ENCODE measurements at places on chromosomes 5 and 9.

DNA sequence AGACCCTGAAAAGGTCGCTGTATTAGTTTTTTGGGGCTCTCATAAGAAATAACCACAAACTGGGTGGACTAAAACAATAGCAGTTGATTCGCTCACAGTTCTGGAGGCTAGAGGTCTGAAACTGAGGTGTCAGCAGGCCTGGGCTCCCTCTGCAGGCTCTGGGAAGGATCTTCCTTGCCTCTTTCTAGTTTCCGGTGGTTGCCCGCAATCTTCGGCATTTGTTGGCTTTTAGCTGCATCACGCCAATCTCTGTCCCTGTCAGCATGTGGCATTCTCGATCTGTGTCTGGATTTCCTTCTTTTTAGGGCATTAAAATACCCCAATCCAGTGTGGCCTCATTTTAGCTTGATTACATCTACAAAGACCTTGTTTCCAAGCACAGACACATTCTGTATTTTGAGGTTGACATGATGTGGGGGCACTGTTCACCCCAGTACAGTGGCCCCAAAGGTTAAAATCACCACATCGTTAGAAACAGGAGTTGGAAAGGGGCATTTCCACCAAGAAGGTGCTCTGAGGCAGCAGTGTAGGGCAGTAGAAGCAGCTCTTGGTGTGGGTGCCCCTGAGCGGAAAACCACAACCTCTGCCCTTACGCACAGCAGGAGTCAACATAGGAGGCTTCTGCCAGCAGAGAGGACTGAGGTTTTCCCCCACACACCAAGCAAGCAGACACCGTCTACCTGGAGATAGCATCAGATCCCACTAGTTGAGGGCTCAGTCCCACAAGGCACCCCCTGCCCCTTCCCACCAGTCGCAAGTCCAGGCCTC is 13.5 kb downstream of the ZNF79 start:
- no peak for DNase-seq

GRCh38 chr5:172178991-172179989 is 8.7 kb downstream of the STK10 start:
- no peak for DNase-seq

DNA sequence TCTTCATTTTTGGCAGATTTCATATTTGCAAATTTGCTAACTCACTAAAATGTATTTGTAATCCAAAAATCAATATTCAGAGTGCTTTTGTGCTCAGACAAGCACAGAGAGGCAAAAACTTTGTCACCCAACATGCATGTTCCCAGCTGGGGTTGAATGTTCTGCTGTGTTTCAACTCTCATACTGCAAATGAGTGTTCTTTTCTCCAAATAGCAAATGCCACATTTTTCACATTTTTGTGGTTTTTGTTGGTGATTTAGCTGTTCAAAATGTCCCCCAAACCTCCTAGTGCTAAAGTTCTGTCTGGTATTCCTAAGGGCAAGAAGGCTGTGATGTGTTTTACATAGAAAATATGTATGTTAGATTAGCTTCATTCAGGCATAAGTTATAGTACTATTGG is 87.3 kb upstream of the PCSK5 start:
- DNase-seq, result peak; percentile 84

DNA sequence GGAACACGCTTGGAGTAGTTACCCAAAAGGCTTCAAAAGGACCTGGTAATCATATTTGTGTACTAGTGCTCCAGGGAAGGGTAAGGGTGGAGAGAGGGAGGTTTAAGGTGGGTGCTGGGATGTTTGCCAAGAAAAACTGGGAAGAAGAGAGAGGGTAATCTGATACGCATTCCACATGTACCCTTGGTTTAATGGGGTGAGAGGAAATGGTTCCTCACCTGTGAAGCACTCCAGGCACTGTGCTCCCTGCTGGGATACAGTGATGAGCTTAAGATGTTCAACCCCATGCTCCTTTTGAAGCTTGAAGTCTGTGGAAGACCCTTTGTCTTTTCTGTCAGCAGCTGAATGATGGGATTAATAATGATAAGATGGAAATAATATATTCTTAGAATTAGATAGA is 98.4 kb downstream of the COX7C start:
- DNase-seq, result no peak

- DNase-seq, result no peak
These were observed 3.3 kb upstream of the AQP3 start for GRCh38 chr9:33450621-33451146.

DNA sequence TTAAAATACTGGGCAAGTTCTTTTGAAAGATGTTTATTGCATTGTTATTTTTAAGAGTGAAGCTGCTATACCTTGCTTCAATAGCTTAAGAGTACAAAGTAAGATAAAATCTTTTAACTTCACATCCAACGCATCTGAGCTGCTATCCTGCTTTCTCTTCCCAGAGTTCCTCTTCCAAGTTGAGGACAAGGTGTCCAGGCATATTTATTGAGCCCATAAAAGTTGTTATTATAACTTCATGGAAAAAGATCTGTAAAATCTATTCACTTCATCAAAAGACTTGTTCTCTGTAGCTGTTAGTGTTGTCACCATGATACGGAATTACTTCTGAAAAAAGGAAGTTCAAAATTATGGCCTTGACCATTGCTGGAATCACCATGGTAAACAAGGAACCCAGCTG is 306.2 kb upstream of the ELAVL2 start:
- no peak for DNase-seq

- DNase-seq, result peak; percentile 43
These were observed 75.4 kb downstream of the NFIB start for GRCh38 chr9:14238518-14238917.

GRCh38 chr5:128649192-128649591 is 111.1 kb upstream of the FBN2 start:
- DNase-seq, result peak; percentile 80

DNA sequence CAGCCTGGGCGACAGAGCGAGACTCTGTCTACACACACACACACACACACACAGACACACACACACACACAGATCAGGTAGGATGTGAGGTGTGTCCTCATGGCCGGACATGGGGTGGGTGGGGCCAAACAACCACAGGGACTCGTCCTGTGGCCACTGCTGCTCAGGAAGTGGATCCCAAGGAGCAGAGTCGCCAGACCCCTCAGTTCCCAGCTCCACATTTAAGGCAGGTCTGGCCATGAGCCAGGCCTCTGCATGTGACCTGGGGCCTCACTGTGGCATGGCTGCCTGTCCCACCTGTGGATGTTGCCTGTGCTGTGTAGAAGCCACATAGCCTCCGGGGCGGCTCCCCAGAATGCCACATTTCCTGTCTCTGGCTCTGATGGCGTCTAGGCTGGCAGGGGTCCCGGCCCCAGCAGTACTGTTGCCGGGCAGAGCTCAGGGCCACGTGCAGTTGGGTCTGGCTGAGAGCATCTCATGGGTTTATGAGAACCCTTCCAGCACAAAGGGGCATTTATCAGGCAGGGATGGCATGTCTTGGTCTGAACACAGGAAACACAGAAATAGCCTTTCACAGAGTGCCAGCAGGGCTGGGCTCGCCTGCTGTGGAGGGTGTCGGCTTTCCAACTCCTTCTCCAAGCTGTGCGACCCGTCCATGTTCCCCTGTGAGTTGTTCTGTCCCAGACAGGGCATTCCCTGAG is 9.9 kb upstream of the NINJ1 start:
- no peak for DNase-seq

GRCh38 chr9:69949396-69949795 is 94.3 kb upstream of the MAMDC2 start:
- DNase-seq, result peak; percentile 83

DNA sequence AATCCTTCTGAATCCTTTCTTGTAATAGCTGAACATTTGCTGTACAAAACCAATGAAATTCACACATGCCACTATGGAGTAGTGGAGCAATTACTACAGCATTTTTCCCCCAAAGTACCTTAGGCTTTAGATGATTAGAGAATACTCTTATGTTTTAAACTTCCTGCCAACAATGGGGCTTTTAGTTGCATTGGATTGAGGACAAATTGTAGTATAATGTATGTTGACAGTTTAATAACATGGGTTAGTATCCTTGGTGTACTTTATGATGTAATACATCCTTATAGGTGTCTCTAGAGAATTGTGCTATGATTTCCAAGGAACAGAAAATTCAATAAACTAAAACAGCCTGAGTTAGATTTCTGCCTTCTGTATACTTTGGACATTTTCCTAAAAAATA is 422.7 kb upstream of the GRAMD2B start:
- DNase-seq, result peak; percentile 8

GRCh38 chr5:53170746-53171349 is 61.3 kb upstream of the MOCS2 start:
- DNase-seq, result peak; percentile 42

DNA sequence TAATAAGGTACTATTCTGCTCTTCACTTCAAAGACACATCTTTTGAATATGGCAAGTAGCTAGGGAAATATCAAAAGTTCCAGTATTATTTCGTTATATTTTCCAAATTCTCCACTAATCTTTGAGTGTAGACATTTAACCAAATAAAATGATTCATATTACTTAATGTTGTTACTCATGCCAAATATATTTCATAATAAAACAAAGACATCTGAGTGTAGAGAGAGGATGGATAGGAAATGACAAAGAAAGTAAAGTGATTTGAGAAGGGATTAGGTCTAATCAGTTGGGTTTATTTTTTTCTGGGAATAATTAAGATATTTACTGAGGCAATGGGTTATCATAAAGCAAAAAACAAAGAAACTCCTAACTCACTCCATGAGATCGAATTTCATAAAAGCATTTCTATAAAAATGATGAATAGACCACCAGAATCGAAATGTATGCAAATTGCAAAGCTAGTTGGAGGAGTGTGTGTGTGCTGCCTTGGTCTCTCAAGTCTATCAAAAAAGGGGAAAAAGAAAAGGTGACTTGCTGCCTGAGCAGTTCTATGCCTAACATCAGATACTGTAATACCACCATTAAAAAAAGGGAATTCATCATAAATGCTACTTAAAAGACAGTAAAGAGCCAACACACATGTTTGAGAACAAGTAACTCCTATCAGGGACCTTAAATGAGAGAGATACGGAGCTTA is 255.5 kb downstream of the PDE4D start:
- DNase-seq, result no peak

DNA sequence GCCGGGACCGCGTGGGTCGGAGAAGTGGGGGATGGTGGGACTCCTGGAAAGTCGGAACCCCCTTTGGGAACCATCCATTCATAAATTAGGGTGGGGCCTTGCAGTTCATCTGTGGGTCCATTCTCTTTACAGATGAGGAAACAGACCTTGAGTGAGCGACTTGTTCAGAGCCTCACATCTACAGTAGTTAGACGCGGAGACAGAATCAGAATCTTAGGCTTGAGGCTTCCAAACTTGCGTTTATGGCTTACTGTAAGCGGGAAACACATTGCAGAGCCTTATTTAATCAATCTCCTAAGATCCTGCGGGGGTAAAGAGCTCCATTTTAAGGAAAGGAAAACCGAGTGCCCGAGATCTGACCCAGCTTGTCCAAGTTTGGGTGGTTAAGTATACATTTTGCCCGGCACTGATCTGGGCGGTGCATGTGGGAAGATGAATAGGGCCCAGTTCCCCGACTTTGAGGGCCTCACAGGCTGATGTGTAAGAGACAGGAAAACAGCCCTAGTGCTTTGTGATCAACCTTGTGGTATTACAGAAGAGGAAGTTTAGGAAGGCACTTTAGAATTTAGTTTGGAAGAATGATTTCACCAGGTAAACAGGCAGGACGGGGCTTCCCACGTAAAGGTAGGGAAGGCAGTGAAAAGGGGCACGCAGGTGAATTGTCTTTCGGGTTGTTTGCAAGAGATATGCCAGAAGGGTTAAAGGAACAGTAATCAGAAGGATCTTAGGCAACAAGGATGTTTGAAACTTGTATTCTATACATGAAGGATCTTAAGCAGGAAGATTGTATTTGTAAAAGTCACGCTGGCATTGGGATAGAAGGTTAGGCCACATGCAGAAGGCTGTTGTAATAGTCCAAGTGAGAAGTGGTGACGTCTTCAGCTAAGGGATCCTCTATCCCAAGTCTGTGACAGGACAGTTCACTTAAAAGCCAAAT is 744 bp downstream of the TARS1 start:
- peak; percentile 55 for DNase-seq

- DNase-seq, result peak; percentile 6
These were observed 3.1 kb downstream of the KLF9 start for GRCh38 chr9:70411121-70411929.

- DNase-seq, result no peak
These were observed 809 bp downstream of the PCDHGA9 start for GRCh38 chr5:141403387-141403786.

DNA sequence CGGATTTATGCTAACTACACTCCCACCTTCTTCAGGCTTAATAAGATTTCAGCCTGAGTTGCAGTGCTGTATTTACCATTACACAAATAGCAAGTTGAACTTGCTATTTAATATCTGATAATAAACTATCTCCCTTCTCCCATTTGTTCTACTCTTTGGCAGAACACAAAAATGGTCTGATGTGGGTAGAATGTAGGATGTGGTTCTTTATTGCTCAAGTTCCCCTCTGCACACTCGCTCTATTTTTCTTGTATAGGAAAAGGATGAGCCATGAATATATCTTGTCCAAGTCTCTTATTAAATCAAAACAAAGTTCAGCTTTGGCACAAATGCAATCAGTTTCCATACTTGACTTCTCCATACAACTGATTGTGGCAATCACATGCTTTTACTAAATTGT is 37.2 kb upstream of the KIF2A start:
- no peak for DNase-seq

Measured in fibroblast of skin of abdomen (primary cell).